ENCODE measurements at places on chromosomes 7 and 10. TPM values are rescaled to one million over a fixed set of nuclear protein-coding genes. Genes with fewer than 3 reads are reported as not detected.

The ST8SIA6 gene
- total RNA-seq = not detected

The NPC1L1 gene
- 1.5 TPM for total RNA-seq

The SPDYE9 gene
- total RNA-seq = not detected

The UCMA gene
- total RNA-seq = not detected

The PODXL gene
- 160 TPM for total RNA-seq

The TFPI2 gene
- 33.7 TPM for total RNA-seq

The SPDYE5 gene
- total RNA-seq = not detected

The SGMS1 gene
- total RNA-seq = 45.7 TPM

The HOXA3 gene
- 26.4 TPM for total RNA-seq

The ABCC2 gene
- total RNA-seq = 0.07 TPM

The EDRF1 gene
- total RNA-seq = 11.8 TPM

The TWIST1 gene
- total RNA-seq = 6.3 TPM

The PTPRE gene
- total RNA-seq = 10.3 TPM

- DNase-seq = no peak
Observed at GRCh38 chr10:57014758-57015157, 653.7 kb upstream of the ZWINT start.

GRCh38 chr7:16816824-16817223 is 12.0 kb upstream of the AGR2 start:
- no peak for DNase-seq

GRCh38 chr10:78028438-78029268 is 662 bp downstream of the POLR3A start:
- no peak for DNase-seq

DNA sequence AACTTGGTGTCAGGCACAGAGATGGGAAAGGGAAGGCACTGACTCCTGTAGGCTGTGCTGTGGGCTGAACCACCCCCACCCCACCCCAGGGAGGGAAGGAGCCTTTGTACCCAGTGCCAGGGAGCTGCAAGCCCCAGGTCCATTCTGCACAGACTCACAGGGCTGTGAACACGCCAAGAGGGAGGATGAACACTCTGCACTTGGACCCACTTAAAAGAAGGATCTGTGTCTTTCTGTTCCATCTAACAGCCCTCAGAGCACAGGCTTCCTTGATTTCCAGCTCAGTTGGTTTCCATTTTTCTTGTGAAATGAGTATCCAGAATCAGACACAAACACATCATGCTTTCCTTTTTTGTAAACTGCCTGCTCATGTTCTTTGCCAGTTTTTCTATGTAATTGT is 84.9 kb downstream of the GRB10 start:
- DNase-seq = no peak

- DNase-seq = no peak
Observed at GRCh38 chr10:6579183-6579903, 733 bp downstream of the PRKCQ start.

DNA sequence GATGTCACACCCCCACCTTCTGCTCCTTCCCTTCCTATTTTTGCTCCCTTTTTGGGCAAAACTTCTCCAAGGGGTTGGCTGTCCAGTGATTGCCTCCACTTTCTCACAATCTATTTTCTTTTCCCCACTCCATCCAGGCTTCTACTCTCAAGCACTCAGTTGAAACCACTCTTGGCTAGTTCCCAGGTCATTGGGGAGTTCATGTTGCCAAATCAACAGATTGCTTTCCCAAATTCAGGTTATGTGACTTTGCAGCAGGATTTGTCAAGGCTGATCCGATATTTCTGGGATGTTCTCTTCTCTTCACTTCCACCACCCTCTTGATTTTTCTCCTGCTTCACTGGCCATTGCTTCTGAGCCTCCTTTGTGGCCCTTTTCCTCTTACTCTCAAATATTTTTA is 258.7 kb upstream of the SLC26A5 start:
- DNase-seq = no peak

DNA sequence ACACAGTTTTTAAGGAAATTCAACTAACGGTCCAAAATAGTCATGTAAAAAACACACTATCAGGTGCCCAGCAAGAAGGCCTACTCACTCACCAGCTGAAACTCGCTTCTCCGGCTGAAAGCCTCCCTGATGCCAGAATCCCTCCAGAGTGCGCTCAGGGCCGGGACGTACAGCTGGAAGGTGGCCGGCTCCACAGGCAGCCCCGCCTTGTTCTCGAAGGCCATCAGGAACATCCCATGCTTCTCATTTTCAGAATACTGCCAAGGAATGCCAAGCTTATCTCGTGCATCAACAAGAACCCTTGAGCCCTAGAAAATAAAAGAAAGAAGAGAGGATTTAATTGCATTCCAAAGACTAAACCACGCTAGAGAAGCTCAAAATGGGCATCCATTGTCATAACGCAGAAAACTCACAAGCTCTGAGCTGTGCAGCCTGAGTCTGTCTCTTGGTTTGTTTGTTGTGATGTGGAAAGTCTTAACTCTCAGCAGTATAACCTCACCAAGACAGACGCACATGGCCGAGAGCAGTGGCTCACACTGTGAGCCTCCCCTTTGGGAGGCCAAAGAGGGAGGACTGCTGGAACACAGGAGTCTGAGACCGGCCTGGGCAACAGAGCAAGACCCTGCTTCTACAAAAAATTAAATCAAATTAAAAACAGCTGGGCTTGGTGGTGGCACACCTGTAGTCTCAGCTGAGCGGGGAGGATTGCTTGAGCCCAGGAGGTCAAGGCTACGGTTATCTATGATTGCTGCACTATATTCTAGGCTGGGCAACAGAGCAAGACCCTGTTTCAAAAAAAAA is 49.1 kb downstream of the GNA12 start:
- no peak for DNase-seq

- DNase-seq = no peak
Observed at GRCh38 chr10:100658269-100658668, 87.1 kb upstream of the PAX2 start.

- no peak for DNase-seq
Observed at GRCh38 chr10:24346877-24347519, 138.1 kb downstream of the KIAA1217 start.

- no peak for DNase-seq
Observed at GRCh38 chr7:93178213-93178612, 30.0 kb upstream of the SAMD9L start.

DNA sequence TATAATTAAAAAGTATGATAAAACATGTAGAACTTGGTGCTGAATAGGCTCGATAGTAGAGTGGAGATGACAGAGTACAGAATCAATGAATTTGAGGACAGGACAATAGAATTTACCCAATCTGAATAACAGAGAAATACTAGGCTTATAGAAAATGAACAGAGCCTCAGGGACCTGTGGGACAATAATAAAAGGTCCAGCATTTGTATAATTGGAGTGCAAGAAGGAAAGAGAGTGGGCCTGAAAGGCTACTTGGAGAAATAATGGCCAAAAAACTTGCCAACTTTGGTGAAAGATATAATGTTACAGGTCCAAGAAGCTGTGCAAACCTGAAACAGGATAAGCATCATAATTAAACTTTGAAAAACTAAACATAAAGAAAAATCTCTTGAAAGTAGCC is 227.3 kb downstream of the CXCL12 start:
- DNase-seq = no peak

GRCh38 chr7:90752051-90752450 is 155.9 kb downstream of the CDK14 start:
- no peak for DNase-seq

- DNase-seq = no peak
Observed at GRCh38 chr7:158664406-158664805, 40.2 kb downstream of the NCAPG2 start.

DNA sequence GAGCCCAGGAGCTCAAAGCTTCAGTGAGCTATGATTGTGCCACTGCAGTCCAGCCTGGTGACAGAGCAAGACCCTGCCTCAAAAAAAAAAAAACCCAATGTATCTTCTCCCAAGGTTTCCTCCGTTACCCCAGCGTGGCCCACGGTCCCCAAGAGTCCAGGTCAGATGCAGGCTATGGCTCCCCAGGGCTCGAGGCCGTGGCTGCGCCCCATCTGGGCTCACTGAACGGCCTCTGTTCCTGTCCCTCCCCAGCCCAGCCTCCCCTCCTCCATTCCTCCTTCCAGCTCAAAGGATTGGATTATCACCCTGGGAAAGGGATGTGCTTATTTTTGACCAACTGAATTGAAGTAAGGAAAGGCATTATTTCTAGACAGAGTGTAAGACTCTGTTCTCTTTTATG is 31.0 kb downstream of the STK32C start:
- DNase-seq = no peak

DNA sequence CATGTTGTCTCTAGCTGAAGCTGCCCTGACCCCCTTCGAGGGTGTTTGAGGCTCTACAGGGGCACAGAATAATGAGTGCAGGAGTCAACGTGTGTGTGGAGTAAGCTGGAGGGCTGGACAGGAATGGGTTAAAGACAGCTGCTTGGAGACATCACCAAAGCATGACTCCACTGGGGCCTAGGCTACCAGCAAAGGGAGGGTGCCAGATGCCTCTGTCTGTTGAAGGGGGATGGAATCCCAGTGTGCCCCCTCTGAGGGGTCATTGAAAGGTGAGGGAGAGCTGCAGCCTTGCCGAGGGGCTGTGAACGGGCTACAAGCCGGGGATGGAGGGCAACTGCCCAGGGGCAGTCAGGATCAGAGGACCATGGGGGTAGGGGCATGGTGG is 51.7 kb upstream of the PODXL start:
- no peak for DNase-seq

GRCh38 chr10:26254616-26255015 is 38.0 kb downstream of the GAD2 start:
- no peak for DNase-seq

DNA sequence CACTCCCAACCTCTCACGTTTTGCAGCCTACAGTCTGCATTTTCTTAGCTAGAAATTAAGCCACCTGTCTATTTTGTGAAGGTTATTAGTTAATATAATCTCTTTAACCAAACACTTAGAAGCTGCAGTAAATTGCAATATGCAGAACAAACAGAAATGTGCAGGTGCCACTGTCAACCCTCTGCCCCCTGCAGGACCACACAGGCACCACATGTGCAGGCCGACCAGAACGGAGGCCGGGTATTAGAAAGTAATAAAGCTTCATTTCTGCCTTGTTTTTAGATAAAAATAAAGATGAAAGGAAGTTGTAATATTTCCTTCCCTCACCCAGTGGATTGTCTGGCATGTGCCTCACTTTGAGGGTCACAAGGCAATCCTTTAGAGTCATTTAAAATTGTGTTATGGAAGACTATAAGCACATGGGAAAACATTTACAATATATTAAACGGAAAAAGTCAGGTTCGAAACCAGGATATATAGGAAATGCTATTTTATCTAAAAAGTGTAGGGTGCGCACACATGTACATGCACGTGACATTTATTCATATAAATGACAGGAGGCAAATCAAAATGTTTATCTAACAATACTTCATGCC is 158.2 kb downstream of the ARHGAP12 start:
- DNase-seq = no peak

DNA sequence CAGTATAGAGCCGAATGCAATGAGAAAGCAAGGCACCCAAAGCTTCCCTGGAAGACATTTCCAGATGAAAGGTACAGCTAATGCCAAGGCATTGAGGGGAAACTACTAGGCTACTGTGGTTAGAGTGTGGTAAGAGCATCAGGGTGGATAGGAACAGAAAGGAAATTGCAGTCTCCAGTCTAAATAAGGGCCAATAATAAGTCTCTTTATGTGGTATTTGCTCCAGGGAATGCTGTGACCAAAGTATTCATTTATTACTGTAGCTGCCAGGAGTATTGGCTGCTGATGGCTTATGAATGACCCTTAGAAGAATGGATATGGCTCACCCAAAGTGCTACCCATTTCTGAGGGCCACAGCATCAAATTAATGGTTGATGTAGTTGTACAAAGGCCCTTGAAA is 30.1 kb upstream of the POT1 start:
- DNase-seq = no peak

DNA sequence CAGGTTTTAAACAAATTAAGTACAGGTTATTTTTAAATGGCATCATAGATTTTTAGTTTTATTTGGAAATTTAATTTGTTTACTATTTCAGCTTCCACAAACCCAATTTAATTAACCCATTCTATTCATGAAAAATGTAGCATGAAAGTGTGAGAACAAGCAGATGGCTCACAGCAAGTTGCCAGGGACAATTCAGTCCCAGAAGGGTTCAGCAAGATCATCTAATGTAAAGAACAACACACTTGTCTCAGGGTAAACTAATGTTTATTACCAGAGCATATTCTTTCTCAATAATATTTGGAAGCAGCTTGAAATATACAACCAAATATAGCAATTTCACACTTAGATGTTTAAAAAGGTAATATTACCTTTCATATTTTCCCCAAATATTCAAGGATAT is 166.9 kb upstream of the SLC13A1 start:
- DNase-seq = no peak

DNA sequence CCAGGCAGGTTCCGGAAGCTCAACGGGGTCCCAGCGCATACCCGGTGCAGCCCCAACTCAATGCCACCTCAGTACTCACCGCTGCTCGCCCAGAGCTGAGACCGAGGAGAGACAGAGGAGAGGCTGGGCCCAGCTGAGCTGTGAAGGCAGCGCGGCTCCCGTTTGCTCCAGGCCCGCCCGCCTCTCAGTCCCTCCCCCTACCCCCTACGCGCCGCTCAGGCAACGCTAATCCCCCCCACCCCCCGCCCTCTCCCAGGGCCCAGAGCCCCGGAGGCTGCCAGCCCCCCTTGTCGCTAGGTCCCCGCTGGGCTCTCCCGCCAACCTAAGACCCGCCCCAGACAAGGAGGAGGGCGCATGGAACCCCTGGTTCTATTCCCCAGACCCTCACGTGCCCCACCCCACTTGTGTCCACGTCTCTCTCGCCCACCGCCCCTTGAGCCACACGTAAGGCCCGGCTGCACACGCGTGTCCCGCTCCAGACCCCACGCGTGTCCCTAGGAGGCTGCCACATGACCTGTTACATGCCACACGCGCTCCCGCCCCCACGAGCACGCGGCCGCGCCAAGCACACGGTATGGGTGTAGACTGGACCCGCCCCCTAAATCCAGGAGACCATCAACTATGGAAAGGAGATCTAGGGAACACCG is at the start of gene PSD:
PSD (minus strand) TSS at position 164 of the 647 bp plus-strand sequence. CDS start 1,747 bp downstream, outside the sequence.
- no peak for DNase-seq

GRCh38 chr10:43407148-43407575 is 1.8 kb downstream of the HNRNPF start:
- DNase-seq = no peak

GRCh38 chr7:47380325-47381133 is 201.4 kb downstream of the TNS3 start:
- DNase-seq = no peak

GRCh38 chr10:19532411-19532810 is 283.8 kb upstream of the PLXDC2 start:
- DNase-seq = no peak

DNA sequence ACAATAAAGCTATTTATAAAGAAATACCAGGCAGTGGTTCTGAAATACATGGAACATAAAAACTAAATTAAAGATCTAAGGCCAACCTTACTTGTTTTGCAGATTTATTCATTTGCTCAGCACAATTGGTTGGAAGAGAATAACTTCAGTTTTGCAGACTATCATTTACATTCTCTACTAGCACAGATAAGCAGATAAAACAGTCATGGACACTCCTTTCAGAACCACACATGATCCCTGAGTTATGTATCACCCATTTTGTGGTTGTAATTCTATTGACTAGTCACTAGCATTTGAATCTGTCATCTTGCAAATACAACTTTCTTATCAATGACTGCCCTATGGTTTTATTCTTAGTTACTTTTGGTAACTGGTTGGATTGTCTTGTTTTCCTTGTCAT is 45.1 kb downstream of the PRKAR2B start:
- no peak for DNase-seq

- DNase-seq = no peak
Observed at GRCh38 chr7:30797176-30798040, 26.2 kb downstream of the MINDY4 start.

All from kidney epithelial cell (primary cell).